ENCODE measurements at places on chromosomes 7 and 10.

- DNase-seq = peak; percentile 48
Observed at GRCh38 chr7:38374507-38374906, 101.1 kb upstream of the TARP start.

GRCh38 chr10:18368273-18368672, 228.0 kb downstream of the CACNB2 start:
- DNase-seq = no peak

DNA sequence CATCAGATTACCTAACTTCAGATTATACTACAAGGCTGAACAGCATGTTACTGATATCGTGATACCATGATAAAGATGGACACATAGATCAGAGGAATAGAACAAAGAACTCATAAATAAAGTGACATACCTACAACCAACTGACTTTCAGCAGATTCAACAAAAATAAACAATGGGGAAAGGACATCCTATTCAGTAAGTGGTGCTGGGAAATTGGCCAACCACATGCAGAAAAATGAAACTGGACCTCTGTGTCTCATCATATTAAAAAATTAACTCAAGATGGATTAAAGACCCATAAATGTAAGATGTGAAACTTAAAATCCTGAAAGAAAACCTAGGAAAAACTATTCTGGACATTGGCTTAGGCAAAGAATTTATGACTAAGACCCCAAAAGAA, 158.6 kb downstream of the ZEB1 start:
- no peak for DNase-seq

DNA sequence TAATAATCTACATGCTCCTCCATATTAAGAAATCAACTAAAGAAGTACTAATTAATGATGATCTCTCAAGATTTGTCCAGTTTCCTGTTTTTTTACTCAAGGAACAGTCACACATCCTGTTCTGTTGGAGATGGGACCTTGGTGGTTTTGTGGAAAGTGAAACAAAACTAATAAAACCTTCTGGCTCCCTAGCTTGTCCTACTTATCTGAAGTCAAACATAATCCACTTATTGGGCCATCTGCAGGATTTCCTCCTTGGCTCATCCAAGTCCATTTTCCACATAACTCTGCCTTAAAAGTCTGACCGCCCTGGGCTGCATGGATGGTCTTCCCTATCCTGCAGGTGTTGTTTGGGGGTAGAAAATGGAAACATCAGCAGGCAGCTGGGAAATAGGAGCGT, 39.4 kb upstream of the TARP start:
- DNase-seq = no peak

GRCh38 chr7:25025218-25025671, 45.3 kb upstream of the OSBPL3 start:
- peak; percentile 85 for DNase-seq

DNA sequence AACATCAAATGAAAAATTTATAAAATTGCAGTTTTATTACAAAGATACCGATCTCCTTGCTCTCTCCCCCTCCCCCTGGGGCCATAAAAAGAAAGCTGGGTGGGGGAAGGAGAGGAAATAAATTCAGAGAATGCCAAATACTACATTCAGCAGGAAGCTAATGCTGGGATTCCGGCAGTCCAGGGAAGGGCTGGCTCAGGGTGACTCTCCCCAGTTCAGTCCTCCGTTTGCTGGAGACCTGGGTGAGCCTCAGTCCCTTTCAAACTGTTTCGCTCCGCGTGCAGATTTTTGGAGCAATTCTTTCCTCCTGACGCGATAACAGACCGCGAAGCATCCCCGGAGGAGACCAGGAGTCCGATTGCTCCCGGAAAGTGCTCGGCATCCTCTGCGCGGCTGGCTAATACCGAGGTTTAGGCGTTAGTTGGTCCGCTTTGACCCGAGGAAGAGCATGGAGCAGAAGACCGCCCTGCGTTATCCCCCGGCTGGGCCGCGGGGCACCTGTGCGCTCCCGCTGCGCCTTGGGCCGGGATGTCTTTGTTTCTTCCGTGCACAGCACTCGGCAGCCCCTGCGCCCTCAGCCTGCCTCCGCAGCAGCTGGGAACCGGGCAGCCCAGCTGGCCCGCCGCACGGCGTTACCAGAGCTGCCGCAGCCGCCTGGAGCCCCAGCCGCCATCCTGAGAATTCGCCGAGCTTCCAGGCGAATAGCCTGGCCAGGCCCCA, 3.9 kb upstream of the HOXA2 start:
- DNase-seq = no peak

- DNase-seq = no peak
Observed at GRCh38 chr7:113217314-113217713, 99.0 kb upstream of the SMIM30 start.

Data from GM03348 (cell line).